ENCODE measurements at places on chromosomes 11 and 22. TPM values are rescaled to one million over a fixed set of nuclear protein-coding genes. Genes with fewer than 3 reads are reported as not detected.

The DDIAS gene
- 3.2 TPM for total RNA-seq

The KRTAP5-1 gene
- not detected for total RNA-seq

The LRRC56 gene
- total RNA-seq = 1.9 TPM

The GAL3ST3 gene
- 0.96 TPM for total RNA-seq

The PHETA2 gene
- 8.7 TPM for total RNA-seq

The CRYBB1 gene
- total RNA-seq = not detected

The DEFB131B gene
- not detected for total RNA-seq
